ENCODE measurements at places on chromosomes 4 and X. TPM values are rescaled to one million over a fixed set of nuclear protein-coding genes. Genes with fewer than 3 reads are reported as not detected.

Gene NRK
- 0.74 TPM for total RNA-seq

Gene CXXC4
- total RNA-seq, result 6.0 TPM

Gene MFAP3L
- 4.4 TPM for total RNA-seq

Gene SPIN3
- 6.0 TPM for total RNA-seq

Gene HHIP
- 0.03 TPM for total RNA-seq

Gene NEIL3
- 0.37 TPM for total RNA-seq

Gene SSX2B
- not detected for total RNA-seq

Gene UGT2A3
- total RNA-seq, result not detected

Gene RBMX2
- 14.6 TPM for total RNA-seq

Gene FHDC1
- total RNA-seq, result 1.3 TPM

Gene SATL1
- 0.18 TPM for total RNA-seq

Gene RAI2
- 33.2 TPM for total RNA-seq

Gene CT45A3
- not detected for total RNA-seq

Gene PDK3
- 21.1 TPM for total RNA-seq

Gene SPANXA2
- not detected for total RNA-seq

Gene DCHS2
- total RNA-seq, result not detected

Gene ABCB7
- 28.3 TPM for total RNA-seq

Gene RCHY1
- total RNA-seq, result 49.4 TPM

Gene CCNG2
- 15.4 TPM for total RNA-seq

Gene PABPC1L2B
- not detected for total RNA-seq

Gene TECRL
- total RNA-seq, result 824 TPM

Gene KLHL4
- total RNA-seq, result 2.2 TPM

Gene HSFX2
- 1.3 TPM for total RNA-seq

Gene HMGN5
- total RNA-seq, result 5.6 TPM

Gene KLB
- 0.03 TPM for total RNA-seq

Gene PFKFB1
- total RNA-seq, result 0.67 TPM

Gene SPANXC
- total RNA-seq, result not detected

Gene AMOT
- 12.8 TPM for total RNA-seq

Gene TAF7L
- total RNA-seq, result not detected

Gene FAM9B
- total RNA-seq, result not detected

All from right cardiac atrium (tissue), 5 donors.